ENCODE measurements at places on chromosomes 2 and 18.

GRCh38 chr2:176504440-176504839 is 235.2 kb downstream of the MTX2 start:
- DNase-seq, result no peak

GRCh38 chr2:237815637-237816036 is 17.1 kb downstream of the RBM44 start:
- no peak for DNase-seq

- DNase-seq, result no peak
Measured at GRCh38 chr2:43518718-43519117, 77.1 kb downstream of the THADA start.

GRCh38 chr2:56167616-56168562 is 15.9 kb upstream of the CCDC85A start:
- DNase-seq, result no peak

DNA sequence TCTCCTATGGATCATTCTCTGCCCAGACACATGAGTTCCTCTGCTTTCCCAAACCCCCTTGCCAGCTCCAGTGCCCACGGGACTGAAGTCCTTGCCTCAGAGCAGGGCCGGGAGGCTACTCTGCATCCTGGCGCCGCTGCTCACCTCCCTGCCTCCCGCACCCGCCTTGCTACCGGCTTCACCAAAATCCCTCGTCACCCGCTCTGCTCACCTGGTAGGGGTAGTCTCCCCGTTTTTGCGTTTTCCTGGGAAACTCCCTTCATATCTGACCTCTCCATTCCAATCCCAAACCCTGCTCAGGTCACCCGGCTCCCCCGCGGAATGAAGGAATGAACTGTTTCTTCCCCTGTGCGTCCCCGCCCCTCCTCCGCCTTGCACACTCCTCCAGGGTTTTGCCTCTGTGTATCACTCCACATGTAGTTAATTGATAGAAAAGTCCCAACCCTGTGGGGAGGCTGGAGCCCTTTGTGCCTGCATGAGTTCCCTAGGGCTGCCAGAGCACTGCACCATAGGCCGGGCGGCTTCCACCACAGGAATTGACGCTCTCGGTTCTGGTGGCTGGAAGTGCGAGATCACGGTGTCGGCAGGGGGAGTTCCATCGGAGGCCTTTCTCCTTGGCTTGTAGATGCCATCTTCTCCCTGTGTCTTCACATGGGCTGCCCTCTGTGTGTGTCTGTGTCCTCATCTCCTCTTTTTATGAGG is 2.0 kb upstream of the DGKD start:
- DNase-seq, result no peak

- no peak for DNase-seq
Measured at GRCh38 chr2:55084641-55085040, 34.4 kb upstream of the RTN4 start.

DNA sequence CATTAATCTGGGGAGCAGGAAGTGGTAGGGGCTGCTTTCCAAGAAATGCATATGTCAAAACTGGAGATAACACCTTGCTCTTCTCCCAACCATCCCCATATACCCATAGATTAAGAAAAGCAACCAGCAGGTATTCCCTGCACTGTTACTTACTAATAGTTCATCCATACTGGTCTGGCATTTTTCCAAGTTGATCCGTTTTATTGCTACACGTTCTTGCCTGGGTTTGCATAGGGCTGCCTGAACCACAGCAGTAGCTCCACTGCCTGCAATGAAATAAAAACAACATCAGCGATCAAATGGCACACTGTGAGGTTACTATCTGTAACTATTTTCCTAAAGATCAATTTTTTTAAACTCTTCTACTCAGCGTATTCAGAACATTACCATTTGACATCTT is 65.6 kb downstream of the STK39 start:
- DNase-seq, result peak; percentile 10

DNA sequence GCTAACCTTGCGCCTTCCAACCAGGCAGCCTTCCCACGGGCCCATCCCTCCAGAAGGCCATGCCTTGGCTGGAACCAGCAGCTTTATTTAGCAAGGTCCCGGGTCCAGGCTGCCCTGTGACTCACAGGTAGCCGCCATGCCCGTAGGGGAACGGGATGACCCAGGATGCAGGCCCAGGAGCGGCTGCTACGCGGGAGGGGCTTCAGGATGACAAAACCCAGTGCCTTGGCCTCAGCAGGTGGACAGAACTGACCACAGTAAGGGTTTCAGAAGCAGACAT is 63.3 kb downstream of the RTP5 start:
- no peak for DNase-seq

GRCh38 chr18:54608028-54608642 is 17.1 kb downstream of the DYNAP start:
- no peak for DNase-seq

DNA sequence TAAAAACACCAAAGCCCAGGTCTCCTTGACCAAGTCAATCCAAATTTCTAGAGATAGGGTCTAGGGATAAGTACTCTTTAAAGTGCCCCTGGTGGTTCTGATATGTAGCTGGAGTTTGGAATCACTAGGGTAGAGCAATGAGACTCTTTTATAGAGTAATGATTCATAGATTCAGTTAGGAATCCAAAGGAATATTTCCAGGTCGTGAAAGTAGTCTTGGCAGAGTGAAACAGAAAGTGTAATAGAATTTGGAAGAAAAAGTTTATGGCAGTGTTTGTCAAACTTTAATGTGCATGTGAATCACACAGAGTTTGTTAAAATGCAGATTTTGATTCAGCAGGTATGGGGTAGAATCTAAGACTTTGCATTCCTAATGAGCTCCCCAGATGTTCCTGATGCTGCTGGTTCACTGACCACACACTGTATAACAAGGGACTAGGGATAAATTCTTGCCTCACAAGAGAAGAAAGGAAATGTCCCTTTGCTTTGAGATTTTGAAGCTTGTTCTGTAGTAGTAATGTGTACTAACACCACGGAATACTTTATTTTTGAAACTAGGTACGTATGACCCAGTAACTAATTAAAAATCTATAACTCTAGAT is 1.8 kb downstream of the UPP2 start:
- DNase-seq, result no peak

GRCh38 chr2:24015562-24016375 is 5.9 kb downstream of the MFSD2B start:
- no peak for DNase-seq

GRCh38 chr18:55124078-55124763 is 165.0 kb upstream of the CCDC68 start:
- no peak for DNase-seq

DNA sequence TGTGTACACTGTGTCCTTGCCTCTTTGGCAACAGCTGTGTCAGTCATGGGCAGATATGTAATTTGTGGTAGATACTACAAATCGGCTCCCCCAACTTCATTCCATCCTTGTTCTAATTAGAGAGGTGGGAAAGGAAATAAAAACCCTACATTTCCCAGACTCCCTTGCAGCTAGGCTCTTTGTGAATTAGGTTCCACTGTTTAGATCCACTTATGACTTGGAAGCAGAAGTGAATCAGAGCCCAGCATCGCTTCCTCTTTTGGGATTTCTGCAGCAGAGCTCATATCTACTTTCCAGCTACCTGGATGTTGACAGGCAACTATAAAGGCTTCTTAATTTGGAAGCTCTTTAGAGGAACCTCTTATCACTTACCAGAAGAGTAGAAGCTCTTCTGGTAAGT is 34.1 kb upstream of the NARS1 start:
- DNase-seq, result no peak

DNA sequence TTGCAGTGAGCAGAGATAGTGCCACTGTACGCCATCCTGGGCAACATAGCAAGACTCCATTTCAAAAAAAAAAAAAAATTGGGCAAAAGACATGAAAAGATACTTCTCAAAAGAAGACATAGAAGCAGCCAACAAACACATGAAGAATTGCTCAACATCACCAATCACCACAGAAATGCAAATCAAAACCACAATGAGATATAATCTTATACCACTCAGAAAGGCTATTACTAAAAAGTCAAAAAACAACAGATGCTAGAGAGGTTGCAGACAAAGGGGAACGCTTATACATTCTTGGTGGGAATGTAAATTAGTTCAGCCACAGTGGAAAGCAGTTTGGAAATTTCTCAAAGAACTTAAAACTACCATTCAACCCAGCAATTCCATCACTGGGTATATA is 43.1 kb upstream of the CHAC2 start:
- no peak for DNase-seq

- DNase-seq, result no peak
Measured at GRCh38 chr2:70939001-70939838, 3.5 kb downstream of the ATP6V1B1 start.

GRCh38 chr2:1891971-1892486 is 147.7 kb upstream of the PXDN start:
- no peak for DNase-seq

GRCh38 chr2:127664065-127664894 is 11.1 kb downstream of the LIMS2 start:
- DNase-seq, result no peak

GRCh38 chr2:145593280-145593679 is 1073.4 kb upstream of the ZEB2 start:
- DNase-seq, result no peak

DNA sequence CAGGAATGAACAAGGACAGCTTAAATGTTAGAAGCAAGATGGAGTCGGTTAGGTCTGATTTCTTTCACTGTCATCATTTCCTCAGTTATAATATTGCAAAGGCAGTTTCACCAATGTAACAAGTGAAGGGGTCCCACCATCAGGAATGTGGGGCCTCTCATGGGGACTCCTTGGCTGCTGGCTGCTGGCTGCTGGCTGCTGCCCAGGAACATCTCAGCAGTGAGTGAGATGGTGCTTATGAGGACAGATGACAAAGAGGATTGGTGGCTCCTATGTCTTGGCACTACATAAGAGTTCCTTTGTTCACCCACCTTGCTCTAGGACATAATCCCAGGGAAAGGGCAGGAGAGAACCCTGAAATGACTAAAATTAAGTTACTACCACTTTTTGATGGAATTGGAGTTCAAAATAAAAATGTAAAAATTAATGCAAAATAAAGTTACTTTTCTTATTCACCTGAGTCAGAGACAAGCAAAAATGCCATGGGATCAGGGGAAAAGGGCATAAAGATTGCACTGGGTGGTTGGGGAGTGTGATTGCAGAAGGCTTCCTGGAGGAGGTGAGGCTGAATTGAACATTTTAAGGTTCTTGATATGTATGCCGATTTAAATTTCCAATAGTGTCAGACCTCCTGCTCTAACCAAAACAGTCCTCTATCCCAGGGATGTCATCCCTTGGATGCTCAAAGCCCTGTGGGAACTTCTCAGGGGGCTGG is 23.4 kb downstream of the TMEM177 start:
- no peak for DNase-seq

GRCh38 chr2:46901611-46902010 is 14.0 kb downstream of the MCFD2 start:
- DNase-seq, result no peak

- no peak for DNase-seq
Measured at GRCh38 chr2:184877909-184878308, 279.6 kb downstream of the ZNF804A start.

DNA sequence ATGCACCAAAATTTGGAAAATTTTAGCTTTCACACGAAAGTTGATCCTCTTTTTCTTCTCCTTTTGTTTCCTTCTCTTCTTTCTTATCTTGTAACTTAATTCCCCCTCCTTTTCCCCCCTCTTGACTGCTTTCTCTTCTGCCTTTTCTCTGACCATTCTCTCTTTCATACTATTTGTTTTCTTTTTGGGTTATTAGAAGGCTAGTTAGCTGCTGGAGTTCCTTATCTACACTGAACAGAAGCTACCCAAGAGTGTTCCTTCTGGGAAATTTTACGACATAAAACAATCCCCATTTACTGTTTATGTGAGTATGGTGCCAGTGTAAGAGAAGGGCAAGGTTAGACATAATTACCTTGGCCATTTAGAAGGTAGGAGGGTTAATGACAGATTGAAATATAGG is 218.4 kb upstream of the DTNA start:
- DNase-seq, result no peak

GRCh38 chr2:64461271-64462058 is 7.5 kb downstream of the LGALSL start:
- no peak for DNase-seq

GRCh38 chr18:313931-314330 is 46.1 kb upstream of the THOC1 start:
- no peak for DNase-seq

- DNase-seq, result no peak
Measured at GRCh38 chr2:241951920-241952319, 82.4 kb downstream of the RTP5 start.

GRCh38 chr18:59555995-59556659 is 141.1 kb downstream of the CCBE1 start:
- DNase-seq, result no peak

DNA sequence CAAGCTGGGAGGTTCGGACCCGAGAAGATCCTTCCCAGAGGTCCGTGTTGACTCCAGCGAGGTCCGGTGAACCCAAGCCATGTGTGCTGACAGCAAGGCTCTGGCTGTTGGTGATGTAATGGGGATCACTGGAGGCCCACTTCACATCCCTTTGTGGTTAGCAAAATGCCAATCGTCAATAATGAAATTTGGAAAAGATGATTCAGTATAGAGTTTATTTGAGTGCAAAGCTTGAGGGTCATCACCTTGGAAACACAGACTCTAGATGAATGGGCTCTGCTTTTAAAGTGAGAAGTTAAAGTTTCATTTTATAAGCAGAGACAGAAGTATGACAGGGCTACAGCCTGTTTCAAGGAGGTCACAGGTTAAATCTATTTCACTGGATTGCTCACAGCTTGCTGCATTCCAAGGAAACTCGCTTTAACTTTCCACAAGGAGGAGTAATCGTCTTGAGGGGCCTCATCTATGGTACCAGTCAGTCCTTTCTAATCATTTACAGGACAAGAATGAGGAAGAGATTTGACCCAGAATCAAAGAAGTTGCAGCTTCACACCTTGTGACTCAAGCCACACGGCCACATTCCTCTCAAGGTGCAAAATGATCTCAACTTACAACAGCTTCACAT is 140.5 kb downstream of the TPO start:
- no peak for DNase-seq

GRCh38 chr2:72270556-72271275 is 123.1 kb upstream of the CYP26B1 start:
- no peak for DNase-seq

DNA sequence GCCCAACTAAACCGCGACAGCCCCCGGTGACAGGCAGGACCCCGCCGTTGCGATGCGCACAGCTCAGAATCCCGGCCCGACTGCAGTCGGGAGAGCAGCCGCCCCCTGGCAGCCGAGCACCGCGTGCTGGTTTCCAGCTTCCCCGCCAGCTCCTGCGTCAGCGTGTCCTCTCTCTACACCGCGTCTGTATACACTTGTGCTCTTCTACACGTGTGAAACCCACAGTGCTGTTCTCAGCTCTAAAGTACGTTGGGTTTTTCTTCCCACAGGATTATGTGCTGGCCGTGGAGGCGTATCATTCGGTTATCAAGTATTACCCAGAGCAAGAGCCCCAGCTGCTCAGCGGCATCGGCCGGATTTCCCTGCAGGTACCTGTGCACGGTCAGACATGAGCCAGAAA is 54.0 kb downstream of the ADI1 start:
- no peak for DNase-seq

- DNase-seq, result no peak
Measured at GRCh38 chr2:186308347-186308746, 177.7 kb upstream of the ZC3H15 start.

- no peak for DNase-seq
Measured at GRCh38 chr18:65459741-65460140, 291.1 kb upstream of the CDH7 start.

GRCh38 chr2:144835634-144836350 is 315.9 kb upstream of the ZEB2 start:
- no peak for DNase-seq

GRCh38 chr18:62987055-62987830 is 271.9 kb downstream of the PHLPP1 start:
- DNase-seq, result no peak

Measured in NCI-H1930 (cell line).